ENCODE measurements at places on chromosomes 12 and 14. TPM values are rescaled to one million over a fixed set of nuclear protein-coding genes. Genes with fewer than 3 reads are reported as not detected.

DNA sequence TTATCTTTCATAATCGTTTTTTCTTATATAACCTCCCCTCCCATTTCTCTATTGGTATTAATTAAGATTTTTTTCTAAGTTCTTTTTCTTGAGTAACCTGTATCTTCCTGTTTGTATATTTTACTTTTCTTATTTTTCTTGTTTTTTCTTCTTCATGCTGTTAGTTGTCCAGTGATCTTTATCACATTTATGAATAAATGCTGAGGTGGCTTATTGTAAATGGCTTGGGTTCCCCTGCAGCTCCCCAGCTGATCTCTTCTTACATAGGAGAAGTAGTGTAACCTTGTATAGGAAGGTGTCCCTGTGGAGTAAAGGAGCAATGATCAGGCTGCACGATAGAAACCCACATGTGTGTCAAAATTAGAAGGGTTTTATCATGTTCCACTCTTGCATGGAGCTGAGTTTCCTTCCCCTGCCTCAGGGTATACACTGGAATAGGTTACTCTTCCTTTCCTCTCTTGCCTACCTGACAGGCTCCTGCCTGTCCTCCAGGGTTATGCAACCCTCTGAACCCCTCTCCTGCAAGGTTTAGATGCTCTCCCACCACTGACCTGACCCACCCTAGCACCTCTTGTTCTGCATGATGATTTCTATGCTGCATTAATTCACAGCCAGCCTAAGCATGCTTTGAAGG, 334.8 kb upstream of the RGS6 start:
- no peak for DNase-seq

Gene FOXM1
- total RNA-seq, result 86.9 TPM

- no peak for DNase-seq
Observed at GRCh38 chr12:15709551-15709950, 79.6 kb downstream of the EPS8 start.

- DNase-seq, result no peak
Observed at GRCh38 chr14:61106959-61107641, 126.1 kb downstream of the SLC38A6 start.

DNA sequence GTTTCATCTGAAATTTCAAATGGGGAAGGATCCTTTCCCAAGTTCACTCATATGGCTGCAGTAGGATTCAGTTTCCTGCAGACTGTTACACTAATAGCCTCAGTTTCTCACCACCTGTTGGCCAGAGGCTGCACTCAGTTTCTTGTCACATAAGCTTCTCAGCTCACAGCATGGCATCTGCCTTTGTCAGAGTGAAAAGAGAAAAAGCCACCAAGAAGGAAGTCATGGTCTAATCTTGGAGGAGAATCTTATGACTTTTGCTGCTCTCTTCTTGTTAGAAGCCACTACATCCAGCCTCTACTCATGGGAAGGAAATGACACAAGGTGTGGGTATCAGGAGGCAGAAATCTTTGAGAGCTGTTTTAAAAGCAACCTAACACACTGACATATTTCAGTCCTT, 39.4 kb upstream of the BTG1 start:
- peak; percentile 37 for DNase-seq

Data from activated naive CD8-positive, alpha-beta T cell treated with anti-CD3 and anti-CD28 coated beads, Interleukin-2, amount 10 ng/mL, durations not matched to agents 7 days and 5 days (primary cell).